RWPE1 (cell line): ENCODE measurements at places on chromosomes 3 and 15.

DNA sequence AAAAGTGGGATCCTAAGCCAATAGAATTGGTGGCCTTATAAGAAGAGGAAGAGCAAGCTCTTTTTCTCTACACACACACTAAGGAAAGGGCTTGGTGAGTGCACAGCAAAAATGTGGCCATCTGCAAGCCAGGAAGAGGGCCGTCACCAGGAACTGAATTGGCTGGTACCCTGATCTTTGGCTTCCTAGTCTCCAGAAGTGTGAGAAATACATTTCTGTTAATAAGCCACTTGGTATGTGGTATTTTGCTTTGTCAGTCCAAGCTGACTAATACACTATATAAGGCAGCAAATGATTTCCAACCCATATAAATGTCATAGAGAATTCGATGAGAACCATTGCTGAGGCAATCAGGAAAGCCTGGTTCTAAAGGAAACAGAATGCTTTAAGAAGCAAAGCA, 816.3 kb upstream of the SEMA6D start:
- no peak for DNase-seq

DNA sequence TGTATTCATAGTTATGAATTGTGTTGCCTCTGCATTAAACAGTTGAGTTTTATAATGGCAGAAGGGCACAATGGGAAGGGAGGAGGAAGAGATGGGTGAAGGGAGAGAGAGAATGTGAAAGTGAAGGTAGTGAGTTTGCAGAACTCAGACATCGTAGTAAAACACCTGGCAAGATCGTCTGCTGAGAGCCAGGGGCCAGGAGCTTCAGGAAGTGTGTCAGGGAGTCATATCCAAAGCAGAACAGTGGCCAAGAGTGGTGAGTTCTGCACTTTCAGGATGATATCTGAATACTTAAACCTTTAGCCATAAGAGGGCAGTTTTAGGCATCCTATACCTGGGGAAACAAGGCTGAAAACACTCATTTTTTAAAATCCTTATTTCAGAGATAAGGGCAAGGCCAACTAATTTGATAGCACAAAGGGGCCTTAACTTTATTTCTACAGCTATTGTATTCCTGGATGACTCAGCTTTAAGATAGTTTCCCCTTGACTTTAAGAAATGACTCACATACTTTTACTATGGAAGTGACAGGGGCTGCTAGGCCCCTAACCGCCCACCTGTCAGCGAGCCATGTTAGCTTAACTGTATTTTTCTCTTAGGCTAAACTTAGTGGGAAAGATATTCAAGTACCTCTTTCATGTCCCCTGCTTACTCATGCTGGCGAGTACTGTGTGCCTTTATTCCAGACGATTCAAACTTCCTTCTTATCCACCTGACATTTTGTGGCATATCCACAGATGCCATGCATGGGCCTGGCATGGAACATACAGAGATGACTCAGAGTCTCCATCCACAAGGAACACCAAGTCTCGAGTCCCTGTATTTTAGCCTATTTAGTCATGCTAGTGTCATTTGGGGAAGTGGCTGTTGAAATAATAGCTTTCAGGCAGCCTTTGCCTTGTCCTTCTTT, 53.9 kb downstream of the RLBP1 start:
- DNase-seq: peak; percentile 81

- no peak for DNase-seq
Observed at GRCh38 chr3:61758839-61759238, 197.5 kb downstream of the PTPRG start.

- DNase-seq: no peak
Observed at GRCh38 chr15:47394286-47394809, 323.0 kb upstream of the SEMA6D start.

- DNase-seq: no peak
Observed at GRCh38 chr3:158058495-158059130, 47.6 kb downstream of the SHOX2 start.
